ENCODE measurements at places on chromosomes 4 and X.
A peak's percentile ranks its signal among the peaks of the same experiment; 100 is the strongest.

DNA sequence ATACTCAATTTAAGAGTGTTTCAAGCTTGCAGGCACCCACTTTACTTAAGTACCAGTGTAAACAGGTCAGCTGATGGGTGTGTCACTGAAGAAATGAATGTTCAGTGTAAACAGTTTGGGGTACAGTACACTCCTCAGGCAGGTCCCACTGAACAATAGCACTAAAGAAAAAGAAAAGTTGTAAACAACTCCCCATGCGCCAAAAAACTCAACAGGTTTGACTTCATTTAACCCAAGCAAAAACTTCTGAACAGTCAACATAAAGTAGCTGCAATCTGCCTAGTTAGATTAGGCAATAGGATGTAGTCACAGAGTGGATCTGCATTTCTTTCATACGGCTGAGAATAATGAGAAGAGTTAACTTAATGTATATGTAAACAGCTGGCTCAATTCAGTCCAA, 93.2 kb downstream of the FAM13A start:
- no peak for DNase-seq

GRCh38 chr4:38687571-38688011, 23.6 kb downstream of the KLF3 start:
- no peak for DNase-seq

DNA sequence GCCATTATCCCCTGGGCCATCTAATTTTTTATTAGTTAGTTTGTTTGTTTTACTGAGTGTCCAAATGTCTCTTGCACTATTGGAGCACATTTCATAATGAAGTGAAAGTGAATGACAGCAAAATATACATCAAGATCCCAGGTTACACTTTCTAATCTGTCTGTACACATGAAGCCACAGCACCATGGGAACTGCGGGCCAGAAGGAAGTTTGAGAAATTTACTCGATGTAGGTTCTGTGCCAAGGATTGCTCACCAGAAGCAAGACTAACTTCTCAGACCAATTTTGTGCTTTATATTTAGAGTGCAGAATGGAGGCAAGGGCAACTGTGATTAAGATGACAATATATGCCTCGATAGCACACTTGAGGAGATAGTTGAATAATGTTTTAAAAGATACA, 258.0 kb downstream of the COL25A1 start:
- DNase-seq: no peak

DNA sequence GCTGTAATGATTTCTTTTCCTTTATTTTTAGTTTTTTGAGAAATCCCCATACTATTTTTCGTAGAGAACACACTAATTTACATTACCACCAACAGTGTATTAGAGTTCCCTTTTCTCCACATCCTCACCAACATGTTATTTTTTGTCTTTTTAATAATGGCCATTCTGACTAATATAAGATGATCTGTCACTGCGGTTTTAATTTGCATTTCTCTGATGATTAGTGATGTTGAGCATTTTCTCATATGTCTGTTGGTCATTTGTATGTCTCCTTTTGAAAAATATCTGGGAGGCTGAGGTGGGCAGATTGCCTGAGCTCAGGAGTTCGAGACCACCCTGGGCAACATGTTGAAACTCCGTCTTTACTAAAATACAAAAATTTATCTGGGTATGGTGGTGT, 30.2 kb downstream of the SPINK2 start:
- no peak for DNase-seq

DNA sequence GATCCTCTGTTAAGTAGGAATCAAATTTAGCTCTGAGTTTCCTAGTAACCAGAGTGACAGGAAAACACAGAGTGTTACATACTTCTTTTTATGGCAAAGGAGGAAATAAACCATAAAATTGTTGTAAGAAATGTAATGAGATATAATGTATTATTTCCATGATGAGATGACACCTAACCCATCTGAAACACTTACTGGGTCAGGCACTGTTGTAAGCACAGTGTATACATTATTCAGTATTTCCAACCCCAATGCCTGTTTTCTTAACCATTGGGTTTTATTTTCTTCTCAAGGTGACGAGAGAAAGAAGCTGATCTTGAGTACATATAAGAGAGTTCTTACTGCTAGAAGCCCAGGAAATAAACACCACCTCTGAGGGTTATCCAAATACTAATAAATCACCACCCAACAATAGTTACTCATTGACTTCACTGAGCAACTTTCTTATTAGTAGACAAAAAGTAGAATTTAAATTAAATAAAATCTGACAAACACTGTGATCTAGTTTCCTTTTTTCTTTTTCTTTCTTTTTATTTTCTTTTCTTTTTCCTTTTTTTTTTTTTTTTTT, 4.2 kb upstream of the ENAM start:
- no peak for DNase-seq

- DNase-seq: no peak
These were observed 55.4 kb downstream of the MAML3 start for GRCh38 chr4:140098455-140099160.

- DNase-seq: no peak
These were observed 38.1 kb upstream of the PDE5A start for GRCh38 chr4:119666653-119667091.

GRCh38 chr4:56387023-56388001, at the start of gene AASDH:
AASDH (minus strand) TSS chr4:56387491; CDS start chr4:56384299, 3,192 bp downstream.
- peak; percentile 91 for DNase-seq

- DNase-seq: no peak
These were observed 58.7 kb downstream of the ANOS1 start for GRCh38 chrX:8673201-8673600.

- no peak for DNase-seq
These were observed 93.5 kb upstream of the AFAP1 start for GRCh38 chr4:8033067-8033755.

- DNase-seq: no peak
These were observed 53.0 kb upstream of the RPS6KA6 start for GRCh38 chrX:84240848-84241565.

GRCh38 chr4:108035691-108036090, 46.0 kb downstream of the HADH start:
- no peak for DNase-seq

DNA sequence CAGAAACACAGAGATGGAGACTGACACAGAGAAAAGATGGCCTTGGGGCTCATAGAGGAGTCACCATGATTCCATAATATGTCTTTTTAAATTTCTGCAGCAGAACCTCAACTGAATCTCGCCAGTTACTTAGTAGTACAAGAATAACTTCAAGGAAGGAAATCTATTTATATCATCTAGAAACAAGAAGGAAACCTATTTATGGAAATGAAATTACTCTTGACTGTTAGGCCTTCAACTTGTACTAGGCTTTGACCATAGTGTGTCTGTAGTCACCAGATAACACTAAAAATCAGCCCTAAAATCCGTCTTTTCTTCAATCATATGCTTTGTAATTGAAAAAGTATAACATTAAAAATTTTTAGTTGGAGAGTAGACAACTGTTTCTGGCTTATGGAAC, 740.4 kb downstream of the TRIML1 start:
- DNase-seq: no peak

- DNase-seq: no peak
These were observed 32.9 kb upstream of the CYBB start for GRCh38 chrX:37746951-37747350.

DNA sequence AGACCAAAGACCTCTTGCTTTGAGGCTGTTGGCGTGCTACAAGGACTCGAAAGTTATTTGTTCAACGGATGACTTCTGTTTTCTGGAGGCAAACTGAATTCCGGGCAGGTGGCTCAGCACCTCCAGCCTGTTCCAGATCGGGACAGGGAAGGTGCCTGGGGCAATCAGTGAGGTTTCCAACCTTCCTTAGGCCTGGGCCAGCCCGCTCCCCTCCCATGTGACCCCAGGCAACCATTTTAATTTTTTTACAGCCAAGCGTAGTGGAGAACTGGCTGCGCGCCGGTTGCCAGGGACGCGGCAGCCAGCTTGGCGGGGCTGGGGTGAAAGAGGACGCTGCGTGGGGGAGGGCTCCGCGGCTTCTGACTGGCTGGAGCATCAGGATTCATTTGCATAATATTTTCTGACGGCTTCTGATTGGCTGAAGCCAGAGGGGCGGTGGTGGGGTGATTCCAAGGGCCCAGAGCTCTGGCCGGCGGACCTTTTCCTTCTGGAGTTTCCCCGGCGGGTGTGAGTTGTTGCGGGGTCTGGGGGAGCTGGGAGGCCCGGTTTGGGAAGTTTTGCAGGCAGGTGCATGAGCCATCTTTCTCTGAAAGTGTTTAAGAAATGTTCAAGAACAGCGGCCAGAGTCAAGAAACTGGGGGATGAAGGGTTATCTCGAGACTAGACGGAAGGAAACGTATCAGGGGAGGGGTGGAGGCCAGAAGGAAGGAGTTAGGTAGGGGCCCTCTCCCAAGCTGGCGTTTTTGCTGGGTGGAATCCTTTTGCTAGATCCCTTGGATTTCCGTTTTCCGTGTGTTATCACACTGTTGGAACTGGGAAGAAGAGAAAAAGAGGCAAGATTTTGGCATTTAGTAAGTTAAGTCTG, at the start of gene MID1IP1:
MID1IP1 (plus strand) TSS at position 479 of the 865 bp plus-strand sequence. CDS start 3,488 bp downstream, outside the sequence.
- peak; percentile 76 for DNase-seq

DNA sequence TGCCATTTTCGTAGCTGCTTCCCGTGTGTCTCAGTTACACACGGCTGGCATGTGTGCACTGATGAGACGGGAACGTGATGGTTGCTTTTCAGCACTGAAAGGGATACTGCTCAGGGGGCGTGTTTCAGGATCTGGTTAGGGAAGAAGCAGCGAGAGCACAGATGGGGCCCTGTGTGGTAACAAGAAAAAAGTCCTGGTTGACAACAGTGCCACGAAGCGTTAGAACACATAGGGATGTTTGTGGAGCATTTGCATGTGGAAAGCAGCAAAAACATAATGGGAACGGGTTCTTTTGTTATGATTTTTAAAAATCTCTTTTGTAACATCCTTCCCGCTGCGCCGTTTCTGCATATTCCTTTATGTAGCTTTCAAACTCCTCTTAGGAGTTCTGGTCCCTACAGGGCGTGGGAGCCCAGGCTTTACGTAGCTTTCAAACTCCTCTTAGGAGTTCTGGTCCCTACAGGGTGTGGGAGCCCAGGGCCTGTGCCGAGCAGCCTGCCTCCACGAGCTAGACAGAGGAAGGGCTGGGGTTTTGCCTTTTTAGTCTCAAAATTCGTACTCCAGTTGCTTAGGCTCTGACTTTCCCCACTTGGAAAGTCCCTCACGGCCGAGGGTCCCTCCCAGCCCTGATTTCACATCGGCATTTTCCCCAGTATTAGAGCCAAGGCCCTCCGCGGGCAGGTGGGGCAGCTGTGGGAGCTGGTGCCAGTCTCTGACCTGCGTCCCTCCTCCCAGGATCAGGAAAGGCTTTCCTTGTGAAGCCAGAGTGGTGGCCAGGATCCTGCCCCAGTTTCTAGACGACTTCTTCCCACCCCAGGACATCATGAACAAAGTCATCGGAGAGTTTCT, 11.0 kb upstream of the MSANTD1 start:
- no peak for DNase-seq

GRCh38 chrX:97145934-97146333, 262.2 kb downstream of the RPA4 start:
- DNase-seq: no peak

DNA sequence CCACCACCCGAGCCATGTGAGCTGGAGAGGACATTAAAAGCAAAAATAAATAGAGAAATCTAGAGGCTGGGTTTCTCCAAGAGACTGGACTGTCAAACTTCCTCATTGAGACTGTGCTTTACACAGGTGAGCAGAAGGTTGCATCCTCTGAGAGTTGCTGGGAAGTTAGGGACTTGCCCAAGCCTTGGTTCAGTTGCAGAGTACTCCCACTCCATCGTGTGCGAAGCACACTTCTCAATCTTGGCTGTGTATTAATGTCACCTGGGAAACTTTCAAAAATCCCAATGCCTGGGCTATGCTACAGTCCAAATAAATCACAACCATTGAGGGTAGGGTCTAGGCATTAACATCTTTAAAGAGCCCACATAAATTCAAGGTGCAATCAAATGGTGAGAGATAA, 89.2 kb downstream of the ZNF330 start:
- DNase-seq: no peak

GRCh38 chr4:150116506-150116905, 38.3 kb downstream of the DCLK2 start:
- DNase-seq: no peak

- no peak for DNase-seq
These were observed 77.8 kb downstream of the KLHL13 start for GRCh38 chrX:118038614-118039365.

DNA sequence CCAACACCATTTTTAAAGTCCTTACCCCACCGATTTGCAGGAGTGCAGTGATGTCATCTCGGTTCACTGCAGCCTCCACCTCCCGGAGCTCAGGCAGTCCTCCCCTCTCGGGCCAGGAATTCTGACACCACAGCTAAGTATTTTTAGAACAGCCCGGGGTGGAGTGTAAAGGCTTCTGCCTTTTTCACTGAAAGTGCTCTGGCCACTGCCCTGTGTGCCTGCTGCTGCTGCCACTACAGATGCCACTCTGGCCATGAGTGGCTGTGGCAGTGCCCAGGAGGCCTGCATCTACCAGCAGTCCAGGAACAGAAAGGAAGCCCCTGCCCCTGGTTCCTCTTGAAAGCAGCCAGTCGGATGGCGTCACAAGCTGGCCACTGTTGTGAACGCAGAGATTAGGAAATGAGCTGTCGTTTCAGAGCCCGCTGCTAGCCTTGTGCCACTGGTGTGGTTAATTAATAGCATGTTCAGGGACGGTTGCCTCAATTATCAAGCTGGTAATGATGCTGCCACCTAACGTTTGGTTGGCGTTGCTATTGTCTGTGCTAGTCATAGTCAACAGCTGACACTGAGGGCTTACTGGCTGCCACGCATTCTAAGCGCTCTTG, 23.6 kb upstream of the TBC1D14 start:
- peak; percentile 41 for DNase-seq

DNA sequence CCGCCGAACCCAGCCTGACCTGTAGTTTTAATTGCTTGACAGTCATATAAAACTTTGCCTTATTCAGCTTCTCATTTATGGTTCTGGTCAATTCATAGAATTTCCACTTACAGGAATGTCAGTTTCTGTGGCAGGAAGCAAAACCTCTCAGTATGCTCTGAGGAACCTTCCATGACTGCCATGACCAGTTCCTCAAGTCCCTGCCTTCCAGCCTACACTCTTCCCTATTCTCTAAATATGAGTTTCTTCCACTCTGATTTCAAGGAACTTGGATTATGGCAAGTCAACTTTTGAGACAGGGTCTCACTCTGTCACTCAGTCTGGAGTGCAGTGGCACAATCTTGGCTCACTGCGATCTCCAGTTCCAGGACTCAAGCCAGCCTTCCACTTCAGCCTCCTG, 26.0 kb upstream of the NSUN7 start:
- DNase-seq: no peak

DNA sequence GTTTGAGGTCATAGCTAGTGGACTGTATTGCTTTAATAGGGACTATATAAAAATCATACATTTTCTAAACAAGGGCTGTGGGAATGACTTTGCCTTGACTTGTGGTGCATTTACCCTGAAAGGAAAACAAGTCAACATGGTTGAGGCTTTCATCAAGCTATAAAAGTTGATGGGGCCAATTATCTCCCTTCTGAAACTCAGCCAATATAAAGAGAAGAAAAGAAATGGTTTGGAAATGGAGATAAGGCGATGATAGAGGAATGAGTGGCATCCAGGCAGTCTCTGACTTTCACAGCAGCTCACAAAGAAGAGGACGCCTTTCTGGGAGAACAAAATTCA, 118.7 kb downstream of the SMARCA1 start:
- DNase-seq: no peak

DNA sequence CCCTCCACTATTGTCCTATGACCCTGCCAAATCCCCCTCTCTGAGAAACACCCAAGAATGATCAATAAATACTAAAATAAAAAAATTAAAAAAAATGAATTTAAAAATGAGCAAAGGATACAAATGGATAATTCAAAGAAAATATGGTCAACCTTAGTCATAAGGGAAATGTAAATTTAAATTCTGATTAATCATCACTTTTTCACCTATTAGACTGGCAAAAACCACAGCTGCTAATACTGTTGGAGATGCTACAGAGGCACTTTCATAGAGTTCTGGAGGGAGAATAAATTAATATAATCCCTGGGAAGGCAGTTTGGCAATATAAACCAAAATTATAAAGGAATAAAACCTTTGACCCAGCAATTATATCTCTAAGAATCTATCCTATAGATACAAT, 50.3 kb downstream of the LRBA start:
- DNase-seq: no peak

All from GM13976 (cell line).